ENCODE measurements at places on chromosomes 12 and 14. TPM values are rescaled to one million over a fixed set of nuclear protein-coding genes. Genes with fewer than 3 reads are reported as not detected.
A peak's percentile ranks its signal among the peaks of the same experiment; 100 is the strongest.

DNA sequence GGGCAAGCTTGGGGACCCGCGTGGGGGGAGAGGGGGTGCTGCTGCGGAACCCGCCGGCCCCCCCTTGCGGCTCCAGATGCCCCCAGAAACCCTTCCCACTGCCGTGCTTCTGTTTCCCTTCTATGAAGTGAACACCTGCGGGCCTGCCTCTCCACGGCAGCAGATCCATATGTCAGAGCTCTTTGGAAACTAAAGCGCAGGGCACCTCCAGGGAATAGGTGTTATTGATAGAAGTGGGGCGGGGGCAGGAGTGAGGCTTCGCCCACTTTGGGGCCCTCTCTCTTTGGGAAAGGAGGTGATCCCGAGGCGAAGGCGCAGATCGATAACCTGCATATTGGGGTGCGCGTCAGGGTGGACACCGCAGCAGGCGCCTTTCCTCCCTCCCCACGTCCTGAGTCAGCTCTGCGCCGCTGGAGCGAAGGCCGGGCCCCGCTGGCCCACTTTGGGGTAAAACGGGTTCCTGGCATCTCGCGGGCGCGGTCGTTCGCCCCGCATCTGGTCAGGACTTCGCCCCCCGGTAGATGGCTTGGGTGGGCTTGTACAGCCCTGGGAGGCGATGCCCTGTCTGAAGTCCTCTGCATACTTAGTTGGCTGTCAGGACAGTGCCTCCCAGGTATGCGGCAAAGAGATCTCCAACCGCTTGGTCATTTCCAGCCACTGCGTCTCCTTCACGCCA is 524 bp downstream of the KMT5A start:
- DNase-seq = no peak

- no peak for DNase-seq
Measured at GRCh38 chr14:66101662-66102061, 384.5 kb upstream of the CCDC196 start.

- no peak for DNase-seq
Measured at GRCh38 chr12:102543494-102544485, 63.4 kb upstream of the IGF1 start.

Gene SALL2
- total RNA-seq = 3.9 TPM

DNA sequence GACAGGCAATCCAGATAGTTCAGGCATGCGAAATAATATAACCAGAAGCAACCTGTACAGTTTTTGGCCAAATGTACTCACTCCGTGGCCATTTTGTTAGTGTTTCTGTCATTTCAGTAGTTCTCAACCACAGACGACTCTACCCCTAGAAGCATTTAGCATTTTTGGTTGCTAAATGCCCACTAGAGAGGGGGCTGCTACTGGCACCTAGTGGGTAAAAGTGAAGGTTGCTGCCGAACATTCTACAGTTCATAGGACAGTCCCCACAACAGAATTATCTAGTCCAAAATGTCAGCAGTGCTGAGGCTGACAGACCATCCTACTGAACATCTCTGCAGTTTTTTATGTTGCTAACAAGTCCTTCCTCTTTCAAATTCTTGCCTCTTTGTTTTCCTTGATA is 107.4 kb downstream of the TSHR start:
- DNase-seq = no peak

Gene PRORP
- 38.0 TPM for total RNA-seq

GRCh38 chr12:106386813-106387535 is 29.4 kb downstream of the POLR3B start:
- peak; percentile 50 for DNase-seq

DNA sequence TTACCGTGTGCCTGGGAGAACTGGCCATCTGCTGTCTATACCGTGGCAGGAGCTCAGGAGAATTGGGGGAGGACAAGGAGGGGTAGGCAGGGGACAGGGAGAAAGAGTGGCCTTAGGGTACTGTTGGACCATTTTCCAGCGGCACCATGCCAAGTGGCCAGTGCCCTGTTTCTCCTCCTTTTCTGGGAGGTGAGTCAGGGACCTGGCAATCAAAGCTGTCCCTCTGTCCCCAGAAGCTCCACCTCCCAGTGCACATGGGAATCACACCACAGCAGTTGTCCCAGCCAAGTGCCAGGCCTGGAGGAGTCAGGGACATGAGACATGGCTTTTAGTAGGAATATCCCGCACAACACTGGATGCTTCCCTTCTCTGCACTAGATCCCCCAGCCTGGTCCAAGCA is 118.0 kb downstream of the GCH1 start:
- no peak for DNase-seq

DNA sequence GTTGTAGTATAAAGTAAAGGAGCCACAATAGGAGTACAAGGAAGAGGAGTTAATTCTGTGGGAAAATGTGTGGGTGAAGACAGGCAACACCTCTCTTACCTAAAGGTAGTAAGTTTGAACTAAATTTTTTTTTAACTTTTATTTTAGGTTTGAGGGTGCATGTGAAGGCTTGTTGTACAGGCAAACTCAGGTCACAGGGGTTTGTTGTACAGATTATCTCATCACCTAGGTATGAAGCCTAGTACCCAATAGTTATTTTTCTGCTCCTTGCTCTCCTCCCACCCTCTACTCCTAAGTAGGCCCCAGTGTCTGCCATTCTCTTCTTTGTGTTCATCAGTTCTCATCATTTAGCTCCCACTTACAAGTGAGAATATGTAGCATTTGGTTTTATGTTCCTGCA is 70.5 kb downstream of the DNAI7 start:
- DNase-seq = no peak

DNA sequence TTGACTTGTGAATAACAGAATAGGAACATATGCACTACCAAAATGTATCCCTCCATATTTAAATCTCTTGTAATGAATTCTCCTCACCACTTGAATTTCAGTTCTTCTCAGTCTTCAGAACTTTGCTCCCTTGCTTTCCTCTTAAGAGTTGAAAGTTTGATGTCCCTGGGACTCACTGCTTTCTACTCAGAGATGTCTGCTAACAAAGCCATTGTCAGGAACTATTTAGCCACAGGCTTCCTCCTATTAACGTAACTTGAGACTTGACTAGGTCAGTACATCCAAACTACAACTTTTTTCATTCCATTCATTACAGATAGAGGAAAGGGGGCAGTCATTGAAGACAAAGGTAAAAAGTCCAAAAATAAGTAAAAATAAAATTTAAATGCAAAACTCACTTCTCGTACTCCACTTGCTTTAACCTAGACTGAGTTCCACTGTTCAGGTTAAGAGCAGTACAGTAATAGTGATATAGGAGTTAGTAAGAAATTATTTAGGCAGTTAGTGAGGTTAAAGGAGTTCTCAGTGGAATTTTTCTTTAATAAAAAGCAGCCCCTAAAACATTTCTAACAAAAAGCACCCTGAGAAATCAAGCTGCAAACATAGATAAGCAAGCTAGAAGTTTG is 364.2 kb downstream of the SOX5 start:
- no peak for DNase-seq

DNA sequence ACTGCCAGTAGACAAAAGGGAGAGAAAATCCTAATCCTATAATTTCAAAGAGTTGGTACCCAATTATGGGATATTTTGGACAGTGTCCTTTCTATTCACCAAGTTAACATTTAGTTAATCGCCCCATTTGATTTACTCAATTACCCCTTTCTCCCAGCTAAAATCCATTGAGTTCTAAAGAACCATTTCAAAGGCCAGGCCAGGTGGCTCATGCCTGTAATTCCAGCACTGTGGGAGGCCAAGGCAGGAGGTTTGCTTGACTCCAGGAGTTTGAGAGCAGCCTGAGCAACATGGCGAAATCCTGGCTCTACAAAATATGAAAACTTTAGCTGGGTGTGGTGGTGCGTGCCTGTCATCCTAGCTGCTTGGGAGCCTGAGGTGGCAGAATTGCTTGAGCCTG is 5.5 kb upstream of the GPR19 start:
- no peak for DNase-seq

GRCh38 chr12:18723752-18724151 is 14.1 kb downstream of the PLCZ1 start:
- peak; percentile 83 for DNase-seq

DNA sequence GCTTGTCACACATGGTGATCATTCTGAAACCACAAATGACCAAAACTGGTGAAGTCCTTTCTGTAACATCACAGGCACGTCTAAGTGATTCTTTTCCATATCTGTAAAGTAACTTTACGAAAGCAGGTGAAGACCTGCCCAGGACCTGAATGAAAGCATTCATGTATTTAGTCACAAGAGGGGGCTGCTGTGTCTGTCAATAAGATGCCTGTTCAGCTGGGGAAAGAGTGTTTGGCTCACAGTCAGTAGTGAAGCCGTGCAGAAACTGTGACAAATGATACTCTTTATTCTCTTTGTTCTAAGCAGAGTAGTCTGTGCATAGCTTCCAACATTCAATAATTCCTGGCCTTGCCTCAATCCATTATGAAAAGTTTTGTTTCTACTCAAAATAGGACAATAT is 373.5 kb upstream of the OR4E1 start:
- no peak for DNase-seq

DNA sequence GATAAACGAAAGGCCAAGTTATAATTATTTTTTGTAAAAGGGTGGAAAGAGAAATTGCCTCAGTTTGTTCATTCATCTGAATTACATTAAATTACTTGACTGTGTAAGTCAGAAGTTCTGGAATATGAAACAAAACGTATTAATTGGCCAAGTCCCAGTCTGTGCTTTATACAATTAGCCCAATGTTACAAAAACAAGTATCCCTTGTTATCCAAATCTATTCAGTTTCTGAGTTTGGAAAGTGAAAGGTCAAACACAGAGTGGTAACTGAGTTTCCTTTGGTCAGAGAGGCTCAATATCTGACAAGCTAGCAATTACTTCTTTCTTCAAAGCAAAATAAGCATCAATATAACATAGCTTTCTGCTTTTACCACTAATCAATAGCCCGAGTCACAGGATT is 62.6 kb downstream of the SPPL3 start:
- no peak for DNase-seq

Gene KRT6A
- not detected for total RNA-seq

Gene JPH4
- total RNA-seq = not detected

Gene POTEM
- not detected for total RNA-seq

Gene BCL11B
- total RNA-seq = not detected

DNA sequence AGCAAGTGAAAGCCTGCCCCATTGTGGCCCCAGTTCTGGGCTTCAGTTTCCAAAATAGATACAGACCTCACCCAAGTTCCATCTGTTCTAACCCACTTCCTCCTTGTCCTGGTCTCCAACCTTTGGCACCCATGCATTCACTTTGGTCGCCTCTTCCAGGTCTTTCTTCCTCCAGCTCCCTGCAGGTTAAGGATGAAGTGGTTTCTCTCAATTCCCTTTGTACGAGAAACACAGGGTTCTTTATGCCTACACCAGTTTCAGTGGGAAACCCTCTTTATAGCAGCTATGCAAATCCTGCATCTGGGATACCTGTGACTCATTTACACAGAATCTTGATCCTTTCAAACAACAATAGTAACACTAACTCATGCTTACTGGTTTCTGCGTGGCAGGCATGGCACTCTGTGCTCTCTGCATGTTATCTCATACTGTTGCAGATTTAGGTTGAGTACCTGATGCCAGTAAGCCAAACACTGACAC is 110.6 kb upstream of the AMIGO2 start:
- DNase-seq = peak; percentile 26

DNA sequence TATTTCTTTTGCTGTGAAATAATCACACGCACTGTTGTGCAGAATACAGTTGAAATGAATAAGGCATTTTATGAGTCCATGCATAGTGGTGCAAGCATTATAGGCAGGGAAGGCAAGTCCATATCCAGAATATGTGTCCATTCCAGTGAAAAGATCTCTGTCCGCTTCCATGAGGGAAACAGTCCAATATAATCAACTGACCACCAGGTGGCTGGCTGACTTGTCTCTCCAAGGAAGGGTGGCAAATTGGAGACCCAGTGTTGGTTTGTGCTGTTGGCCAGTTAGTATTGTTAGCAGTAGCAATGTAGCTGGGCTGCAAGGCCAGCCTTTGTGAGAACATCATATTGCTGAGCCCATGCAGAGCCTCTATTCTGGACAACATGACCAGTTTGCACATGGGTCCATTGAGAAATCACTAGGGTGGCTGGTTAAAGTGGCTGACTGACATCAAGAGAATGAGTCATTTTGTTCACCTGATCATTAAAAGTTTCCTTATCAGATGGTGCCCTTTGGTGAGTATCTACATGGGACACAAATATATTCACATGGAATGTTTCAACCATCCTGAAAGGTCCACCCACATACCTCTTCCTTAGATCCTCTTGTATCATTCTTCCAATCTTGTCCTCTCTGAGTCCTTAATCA is 17.3 kb upstream of the YAF2 start:
- no peak for DNase-seq

Gene NXPH4
- total RNA-seq = 1.6 TPM

DNA sequence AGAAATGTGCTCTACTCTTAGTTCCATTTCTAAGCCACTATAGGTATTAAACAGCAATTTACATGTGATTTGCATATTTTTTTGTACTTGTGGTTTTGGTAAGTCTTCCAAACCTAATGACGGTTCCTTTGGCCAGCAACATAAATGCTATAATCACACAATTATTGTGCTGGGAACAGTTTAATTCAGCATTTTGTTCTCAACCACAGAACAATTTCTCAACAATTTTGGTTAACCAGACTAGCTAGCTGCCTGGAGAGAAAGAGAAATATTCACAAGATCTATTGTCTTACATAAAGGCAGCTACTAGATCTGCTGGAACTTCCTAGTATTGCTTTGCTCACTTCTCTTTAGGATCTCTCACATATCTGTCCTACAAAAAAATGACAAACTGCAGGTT is 265.3 kb downstream of the SOX5 start:
- DNase-seq = no peak

GRCh38 chr12:93762912-93763553 is 85.9 kb downstream of the CRADD start:
- DNase-seq = no peak

DNA sequence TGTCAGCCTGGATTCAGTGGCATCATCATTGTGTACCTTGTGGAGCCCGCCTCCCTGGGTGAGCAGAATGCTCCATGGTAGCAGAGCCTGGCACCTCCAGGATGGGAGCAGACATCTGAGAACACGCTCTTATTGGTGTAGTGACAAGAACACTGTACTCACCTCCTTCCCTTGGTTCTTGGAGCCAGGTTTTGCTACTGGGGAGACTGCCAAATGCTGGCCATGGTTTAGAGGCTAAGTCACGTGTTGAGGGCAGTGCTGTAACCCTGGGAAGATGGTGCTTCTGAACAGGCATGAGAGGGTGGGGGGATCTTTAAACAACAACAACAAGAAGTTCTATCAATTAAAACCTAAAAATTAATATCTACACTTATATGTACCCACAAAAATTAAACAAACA is 47.6 kb upstream of the ASPG start:
- DNase-seq = no peak

DNA sequence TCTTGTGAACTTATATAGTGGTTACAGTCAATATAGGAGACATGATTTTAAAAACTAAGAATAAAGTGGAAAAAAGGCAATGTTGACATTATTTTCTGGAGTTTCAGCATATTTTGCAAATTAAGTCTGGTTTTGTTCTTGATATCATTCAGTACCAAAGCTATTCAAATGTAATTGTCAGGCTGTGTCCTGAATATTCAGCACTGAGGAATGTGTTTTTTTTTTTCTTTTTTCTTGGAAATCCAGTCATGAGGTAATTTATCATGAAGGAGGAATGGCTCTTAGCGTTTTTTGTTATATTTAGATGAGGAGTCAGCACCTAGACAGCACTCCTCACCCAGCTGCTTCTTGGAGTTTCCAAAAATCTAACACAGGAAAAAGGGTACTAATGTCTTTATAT is 225.5 kb downstream of the CCDC91 start:
- peak; percentile 61 for DNase-seq

GRCh38 chr12:105765053-105766014 is 373.4 kb downstream of the NUAK1 start:
- DNase-seq = no peak
